Epithelial cell of prostate (primary cell): ENCODE measurements at places on chromosomes 1 and 21.

DNA sequence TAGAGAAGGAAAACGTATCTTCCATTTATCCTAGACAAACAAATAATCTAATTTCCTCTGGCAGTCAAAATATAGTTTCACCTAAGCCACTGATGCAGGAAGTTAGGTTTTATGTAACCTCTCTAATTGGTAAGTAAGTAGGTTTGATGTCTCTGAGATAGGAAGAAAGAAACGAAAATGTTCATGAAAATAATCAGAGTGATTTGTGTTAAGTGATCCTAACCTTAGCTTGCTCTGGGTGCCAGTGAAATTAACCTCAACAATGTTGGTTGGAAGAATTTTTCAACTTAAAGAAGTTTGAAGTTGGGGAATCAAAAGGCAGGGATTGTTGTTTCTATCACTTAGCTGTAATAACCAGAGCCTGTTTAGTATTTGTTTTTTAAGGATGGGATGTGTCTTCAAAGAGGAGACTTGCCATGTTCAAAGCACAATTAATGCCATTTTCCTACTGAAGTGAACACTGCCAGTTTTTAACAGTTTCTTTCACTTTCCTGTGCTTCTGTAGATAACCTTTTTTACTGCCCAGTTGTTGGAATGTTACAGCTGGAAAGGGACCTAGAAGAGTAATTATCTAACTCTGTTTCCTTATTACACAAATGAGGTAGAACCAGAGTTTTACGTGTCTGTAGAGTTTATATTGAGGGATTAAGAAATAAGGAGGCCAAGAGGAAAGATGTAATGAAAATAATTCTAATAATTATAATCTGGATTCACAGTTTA is 18.4 kb downstream of the HIPK1 start:
- DNase-seq, result no peak

DNA sequence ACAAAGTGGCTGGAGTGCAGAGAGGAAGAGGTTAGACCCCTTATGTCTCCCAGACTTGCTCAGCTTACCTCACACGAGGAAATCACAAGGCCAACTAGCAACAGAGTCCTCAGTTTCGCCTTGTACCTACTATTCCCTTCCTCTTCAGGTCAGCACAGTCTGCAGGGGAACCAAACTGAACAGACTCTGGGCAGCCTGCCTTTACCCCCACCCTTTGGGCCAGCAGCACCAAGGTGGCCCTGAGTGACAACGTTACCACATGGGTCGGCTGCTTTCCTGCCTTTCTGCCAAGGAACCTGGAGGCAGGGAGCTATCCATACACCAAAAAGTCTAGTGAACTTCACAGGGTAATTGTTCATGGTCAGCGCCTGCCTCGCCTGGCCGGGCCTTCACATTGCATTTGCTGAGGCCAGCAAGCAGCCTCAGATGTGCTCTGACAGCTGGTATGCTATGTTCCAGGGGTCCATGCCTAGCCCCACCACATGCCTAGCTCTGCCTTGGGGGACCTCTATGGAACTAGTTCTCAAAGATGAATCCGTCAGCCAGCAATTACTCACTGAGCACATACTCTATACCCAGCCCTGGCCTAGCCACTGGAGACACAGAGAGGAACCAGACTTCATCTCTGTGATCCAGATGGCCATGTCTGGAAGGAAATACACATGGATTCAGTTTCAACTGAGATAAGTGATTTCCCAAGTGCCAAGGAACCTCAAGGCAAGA is 69.6 kb downstream of the DMAP1 start:
- DNase-seq, result no peak

- DNase-seq, result peak; percentile 67
These were observed 112.5 kb upstream of the NBPF11 start for GRCh38 chr1:148264374-148265276.

- DNase-seq, result no peak
These were observed 88.6 kb downstream of the TM2D1 start for GRCh38 chr1:61636376-61636775.

DNA sequence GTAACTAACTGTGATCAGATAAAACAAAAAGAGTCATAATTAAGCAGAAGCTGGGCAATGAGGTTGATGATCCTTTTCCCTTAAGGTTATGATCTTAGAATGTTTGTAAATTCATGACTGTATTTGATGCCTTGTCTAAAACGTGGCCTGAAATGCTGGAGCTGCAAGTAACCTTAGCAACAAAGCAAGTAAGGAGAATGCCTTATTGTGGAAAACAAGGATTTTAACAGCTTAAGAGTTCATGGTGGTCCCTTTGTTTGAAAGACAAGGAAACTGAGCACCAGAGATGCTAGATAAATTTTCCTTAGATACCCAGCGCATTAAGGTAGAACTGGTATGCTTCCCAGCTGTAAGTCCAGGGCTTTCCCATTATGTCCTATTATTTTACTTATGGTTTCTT is 25.7 kb upstream of the XPR1 start:
- DNase-seq, result no peak
